ENCODE measurements at places on chromosomes 4 and X.

DNA sequence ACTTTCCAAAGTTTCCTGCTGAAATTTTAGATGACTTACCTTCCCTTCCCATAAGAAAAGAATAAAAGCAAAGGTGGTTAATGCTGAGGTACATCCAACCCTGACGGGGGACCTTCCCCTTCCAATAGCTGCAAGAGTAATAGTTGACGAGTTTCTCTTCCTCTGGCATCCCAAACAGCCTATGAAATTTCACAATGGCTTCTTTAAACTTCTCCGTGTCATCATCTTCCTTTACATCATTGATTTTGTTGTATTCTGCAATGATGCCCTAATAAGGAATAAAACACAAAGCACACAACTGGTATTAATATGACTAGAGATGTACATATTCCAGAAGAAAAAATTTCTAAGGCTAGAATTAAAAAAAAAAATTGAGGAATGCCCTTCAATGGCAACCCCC is 76.6 kb downstream of the TBC1D9 start:
- no peak for DNase-seq

DNA sequence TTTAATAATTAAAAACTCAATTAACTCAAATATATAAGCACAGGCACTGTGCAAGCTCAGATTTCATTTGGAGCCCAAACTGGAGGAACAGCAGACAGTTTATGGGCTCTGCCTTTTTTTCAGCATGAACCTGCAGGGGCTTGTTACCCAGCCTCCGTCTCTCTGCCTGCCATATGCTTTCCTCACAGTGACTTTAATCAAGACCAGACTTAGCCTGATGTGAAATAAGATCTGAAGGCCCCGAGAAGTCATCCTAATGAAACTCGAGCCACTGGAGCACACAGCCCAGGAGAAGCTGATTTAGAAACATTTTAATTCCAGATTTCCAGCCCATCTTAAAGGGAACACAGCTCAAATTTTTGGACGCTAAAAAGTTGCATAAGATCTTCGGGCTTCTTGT is 55.6 kb downstream of the SPATA18 start:
- no peak for DNase-seq

DNA sequence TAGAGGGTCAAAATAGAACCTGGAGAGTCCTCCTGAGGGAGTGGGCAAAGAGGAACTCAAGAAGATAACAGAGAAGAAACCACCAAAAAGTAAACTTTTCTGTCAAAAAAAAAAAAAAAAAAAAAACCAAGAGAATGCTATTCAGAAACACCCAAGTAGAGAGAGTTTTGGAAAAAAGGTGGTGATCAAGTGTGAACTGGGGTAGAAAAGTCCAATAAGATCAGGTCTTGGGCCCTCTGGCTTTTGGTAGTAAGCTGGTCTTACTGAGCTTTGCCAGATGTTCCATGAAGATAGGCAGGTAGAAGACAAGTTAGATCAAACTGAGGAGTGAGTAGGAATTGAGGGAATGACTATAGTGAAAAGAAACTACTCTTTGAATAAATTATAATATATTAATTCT is 167.5 kb downstream of the COL25A1 start:
- no peak for DNase-seq

DNA sequence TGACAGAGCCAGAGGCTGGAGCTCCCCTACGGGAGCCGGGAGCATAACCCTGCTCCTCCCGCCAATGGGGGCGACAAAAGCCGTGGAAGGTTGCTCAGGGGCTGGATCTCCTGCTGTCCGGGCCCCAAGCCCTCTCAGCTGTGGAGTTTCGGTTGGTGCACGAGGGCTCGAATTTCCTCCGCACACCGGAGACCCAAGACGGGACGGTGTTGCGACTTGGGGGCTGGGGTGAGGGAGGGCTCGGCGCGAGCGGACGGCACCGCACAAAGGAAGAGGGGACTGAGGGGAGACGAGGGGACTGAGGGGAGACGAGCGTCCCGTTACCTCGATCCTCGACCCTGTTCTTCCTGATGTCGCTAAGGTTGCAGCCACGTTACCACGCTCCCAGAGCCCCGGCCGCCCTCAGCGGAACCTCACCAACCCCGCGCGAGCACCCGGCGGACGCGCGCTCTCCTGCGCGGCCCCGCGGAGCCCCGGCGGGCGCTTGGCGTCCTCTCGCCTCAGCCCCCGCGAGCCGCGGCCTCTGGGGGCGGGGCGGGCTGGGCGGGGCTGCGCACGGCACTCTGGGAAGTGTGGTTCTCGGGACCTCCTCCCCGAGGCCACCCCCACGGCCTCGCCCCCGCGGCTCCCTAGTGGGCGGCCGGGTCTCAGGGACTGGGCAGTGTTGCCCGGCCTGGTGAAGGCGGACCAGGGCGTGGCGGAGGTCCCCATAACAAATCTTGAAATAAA is at the start of gene KLHL8:
KLHL8 (minus strand) TSS at position 525 of the 729 bp plus-strand sequence. CDS start 25,079 bp downstream, outside the sequence.
- DNase-seq = peak; percentile 85

GRCh38 chrX:113510586-113510985 is 670.0 kb upstream of the AMOT start:
- no peak for DNase-seq

DNA sequence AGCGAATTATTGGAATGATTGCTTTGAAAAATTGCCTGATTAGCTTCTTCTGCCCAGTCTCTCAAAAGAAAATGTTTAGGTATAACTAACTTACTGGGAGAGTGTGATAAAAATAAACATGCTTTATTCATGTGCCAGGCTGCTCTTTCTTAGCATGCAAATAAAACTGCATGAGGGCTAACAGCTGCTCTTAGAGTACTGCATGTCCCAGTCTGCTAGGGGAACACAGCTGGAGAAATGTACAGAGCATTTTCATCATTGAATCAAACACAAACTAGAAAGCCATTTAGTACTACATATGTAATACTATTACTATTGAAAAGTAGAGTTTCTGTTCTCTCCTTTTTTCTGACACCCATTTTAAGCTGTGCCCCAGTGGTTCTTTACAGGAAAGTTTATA is 726.0 kb downstream of the GRID2 start:
- no peak for DNase-seq

DNA sequence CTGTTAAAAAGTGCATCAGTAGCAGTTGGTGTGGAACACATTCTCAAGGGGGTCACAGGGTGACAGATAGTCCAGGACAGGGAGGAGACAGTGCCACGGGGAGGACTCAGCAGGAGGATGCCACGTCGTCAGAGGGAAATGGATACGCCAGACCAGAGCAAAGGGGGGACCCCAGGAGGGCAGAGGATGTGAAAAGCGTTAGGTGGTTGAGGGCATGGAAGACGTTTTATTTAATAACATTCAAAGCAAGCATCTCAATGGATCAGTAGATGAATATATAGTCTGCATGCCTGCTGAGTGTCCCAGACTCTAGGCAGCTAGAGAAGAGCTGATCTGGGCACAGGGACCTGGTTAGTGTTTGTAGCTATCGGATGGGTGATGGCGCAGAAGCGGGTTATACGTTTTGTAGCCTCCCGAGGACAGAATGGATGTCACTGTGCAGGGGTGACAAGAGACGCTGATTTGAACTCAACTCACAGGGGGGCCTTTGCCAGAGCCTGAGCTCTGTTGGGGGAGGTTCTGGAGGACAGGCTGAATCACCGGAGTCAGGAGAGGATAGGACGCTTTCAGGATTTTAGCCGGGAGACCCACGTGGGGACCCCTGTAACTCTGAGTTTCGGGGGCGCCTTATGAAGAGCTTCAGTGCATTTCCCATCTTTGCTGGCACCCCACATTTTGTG is 81.3 kb downstream of the STOX2 start:
- DNase-seq = no peak

- DNase-seq = peak; percentile 10
These were observed 1.7 kb downstream of the CLCN4 start for GRCh38 chrX:10158279-10159144.

- DNase-seq = no peak
These were observed 611.0 kb upstream of the PABPC4L start for GRCh38 chr4:134812611-134813010.

DNA sequence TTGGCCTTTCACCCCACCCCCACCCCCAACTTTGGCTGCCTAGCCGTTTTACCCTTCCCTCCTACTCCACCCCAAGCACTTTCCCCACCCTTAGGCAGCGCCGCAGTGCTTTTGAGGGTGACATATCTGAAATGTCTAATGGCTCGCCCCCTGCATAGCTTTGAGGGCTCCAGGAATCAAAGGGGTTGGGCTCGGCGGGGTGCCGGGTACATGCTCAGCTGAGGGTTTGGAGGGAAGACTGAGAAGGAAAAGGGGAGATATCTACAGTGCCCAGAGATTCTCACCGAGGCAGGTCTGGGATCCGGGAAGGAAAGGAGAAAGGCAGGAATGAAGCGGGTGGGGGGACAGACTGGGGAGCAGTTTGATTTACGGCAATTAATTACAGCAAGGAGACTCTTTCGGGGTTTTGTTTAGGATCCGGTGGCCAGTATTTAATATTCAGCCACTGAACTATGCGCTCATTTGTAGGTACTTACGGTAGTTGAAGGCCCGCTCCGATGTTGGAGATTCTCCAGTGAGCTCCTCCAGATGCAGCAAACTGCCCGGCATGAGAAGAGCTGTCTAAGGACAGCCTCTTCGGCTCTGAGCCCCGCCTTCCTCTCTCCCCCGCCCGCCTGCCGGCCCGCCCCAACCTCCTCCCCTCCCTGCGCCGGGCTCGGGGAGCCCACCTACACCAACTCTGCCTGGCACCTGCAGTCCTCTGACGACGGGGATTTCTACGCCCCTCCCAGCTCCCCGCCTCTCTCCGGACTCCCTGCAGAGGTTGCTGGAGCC is at the start of gene IGSF1:
IGSF1 (minus strand) TSS at position 569 of the 774 bp plus-strand sequence. CDS start 2,632 bp downstream, outside the sequence.
- DNase-seq = no peak

GRCh38 chr4:3317011-3317655 is 24.3 kb downstream of the RGS12 start:
- DNase-seq = no peak

DNA sequence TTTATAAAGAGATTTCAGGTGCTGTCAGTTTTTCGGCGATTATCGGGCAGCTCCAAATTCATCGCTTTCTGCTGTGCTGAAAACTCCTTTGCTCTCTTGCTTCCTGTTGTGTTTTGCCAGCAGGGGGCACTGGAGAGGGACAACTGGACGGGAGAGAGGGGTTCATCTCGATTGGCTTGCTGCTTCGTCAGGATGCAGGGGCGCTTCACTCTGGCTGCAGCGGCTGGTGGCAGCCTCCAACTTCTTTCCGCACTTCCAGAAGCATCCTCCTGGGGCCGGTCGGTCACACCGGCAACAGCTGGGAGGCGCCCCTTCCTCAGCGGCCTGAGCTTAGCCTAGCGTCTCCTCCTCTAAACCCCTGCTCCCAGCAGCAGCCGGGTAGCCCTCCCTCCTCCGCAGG is 29.5 kb downstream of the MSL3 start:
- DNase-seq = peak; percentile 71

Measured in stimulated activated CD4-positive, alpha-beta T cell treated with anti-CD3 and anti-CD28 coated beads, Interleukin-4, amount 100 ng/mL, for 1 hour (primary cell).